ENCODE measurements at places on chromosomes 3 and 15.

- no peak for DNase-seq
Measured at GRCh38 chr3:36674816-36675215, 89.5 kb downstream of the DCLK3 start.

DNA sequence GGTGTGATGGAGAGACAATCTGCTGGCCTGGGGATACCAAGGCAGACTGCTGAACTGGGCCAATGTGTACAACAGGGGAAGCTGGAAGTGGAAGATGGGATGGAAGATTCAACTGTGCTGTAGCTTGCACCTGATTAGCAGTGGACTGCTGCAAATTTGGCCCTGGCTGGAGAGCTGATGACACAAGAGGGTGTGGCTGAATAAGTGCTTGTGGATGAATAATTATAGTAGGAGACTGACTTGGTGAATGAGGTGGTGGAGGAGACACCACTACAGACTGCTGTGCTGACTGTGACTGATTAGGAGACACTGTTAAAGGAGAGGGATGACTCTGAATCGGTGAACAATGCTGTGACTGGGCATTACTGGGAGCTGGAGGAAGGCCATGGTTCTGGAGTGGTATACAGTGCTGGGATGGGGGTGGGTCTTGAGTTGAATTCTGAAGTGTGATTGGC, 52.5 kb downstream of the PHC3 start:
- no peak for DNase-seq

DNA sequence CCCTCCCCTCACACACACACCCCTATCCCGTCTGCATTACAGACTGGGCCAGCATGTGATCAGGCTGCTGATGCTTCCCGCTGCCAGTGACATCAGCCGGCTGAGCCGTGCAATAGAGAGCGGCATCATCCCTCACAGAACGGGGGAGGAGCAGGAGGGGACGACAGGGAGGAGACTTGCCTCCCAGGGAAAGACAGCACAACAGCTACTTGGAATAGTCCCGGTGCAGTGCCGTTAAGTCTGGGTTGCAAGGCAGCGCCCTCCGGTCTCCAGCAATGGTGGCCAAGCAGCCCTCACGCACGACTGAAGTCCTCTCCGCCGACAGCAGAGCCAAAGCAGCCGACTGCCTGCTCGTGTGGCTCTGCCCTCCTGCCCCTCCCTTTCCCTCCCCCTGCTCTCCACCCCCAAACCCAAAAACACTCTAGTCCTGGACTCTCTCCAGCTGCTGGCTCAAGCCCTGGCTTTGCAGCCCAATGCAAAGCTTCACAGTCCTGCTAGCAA, 31.5 kb upstream of the RPS17 start:
- DNase-seq: no peak

DNA sequence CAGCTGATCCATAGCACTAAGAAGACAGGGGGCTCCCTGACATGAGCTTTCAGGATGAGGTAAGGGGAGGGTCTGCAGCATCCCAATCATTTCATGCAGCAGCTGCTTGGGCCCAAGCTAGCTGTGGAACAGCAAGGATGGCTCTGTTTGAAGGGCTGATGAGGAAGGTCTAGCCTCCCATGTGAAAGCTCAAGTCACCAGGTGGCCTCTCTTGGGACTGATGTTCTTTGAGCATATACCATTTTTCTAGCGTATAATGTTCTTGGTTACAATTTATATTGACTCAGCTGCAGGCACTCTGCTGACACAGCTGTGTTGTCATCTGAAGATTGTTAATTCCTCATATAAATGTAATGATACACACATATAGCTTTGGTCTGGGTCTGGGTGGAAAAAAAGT, 87.0 kb downstream of the CD200R1L start:
- DNase-seq: no peak

DNA sequence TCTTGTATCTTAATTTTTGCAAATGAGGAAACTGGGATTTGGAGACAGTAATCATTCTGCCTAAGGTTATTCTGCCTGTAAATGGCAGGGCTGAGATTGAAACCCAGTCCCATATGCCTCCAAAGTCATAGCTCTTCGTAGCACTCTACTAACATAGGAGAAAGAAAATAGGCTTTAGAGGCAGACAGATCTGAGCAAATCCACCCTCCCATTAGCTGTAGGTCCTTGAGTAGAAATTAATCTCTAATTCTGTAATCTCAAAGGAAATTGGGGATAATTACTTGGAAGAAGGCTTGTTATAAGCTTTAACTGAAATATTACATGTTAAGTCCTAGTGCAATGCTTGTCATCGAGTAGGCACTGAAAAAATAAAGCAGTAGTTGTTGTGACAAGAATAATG, 252.1 kb upstream of the PEX5L start:
- DNase-seq: no peak

Measured in keratinocyte (primary cell).